Muscle of arm (tissue), 14 donors: ENCODE measurements at places on chromosomes 2 and 18. TPM values are rescaled to one million over a fixed set of nuclear protein-coding genes. Genes with fewer than 3 reads are reported as not detected.

DNA sequence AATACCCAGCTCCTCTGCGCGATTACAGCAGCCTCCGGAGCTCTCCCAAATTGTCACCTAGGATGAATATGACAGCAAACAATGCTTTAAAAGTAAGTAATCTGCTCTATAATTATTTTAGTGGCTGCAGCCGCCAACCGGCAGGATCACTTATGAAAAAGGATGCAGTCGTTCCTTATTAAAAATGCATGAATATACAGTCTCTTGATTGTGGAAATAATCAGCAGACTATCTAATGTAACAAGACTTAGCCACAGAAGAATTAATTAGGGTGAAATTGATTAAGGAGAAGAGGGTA is 71.8 kb upstream of the STPG4 start:
- no peak for DNase-seq

DNA sequence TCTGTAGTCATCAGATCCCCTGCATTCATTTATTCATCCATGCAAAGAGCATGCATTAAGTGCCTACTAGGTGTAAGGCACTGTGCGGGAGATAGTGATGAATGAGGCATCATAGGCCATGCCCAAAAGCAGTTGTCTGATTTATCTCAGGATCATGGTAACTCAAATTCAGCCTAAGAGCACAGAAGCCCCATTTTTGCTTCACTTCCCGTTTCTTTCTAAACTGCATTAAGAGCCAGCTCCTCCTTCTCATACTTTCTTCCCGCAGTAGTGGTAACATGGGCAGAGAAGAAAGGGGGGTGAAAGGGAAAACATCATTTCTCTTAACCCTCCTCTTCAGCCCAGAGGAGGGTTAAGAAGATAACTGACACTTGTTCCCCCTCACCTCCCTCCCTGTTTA is 2.9 kb downstream of the GPR45 start:
- no peak for DNase-seq

- no peak for DNase-seq
Observed at GRCh38 chr2:109021895-109022300, 32.9 kb upstream of the EDAR start.

DNA sequence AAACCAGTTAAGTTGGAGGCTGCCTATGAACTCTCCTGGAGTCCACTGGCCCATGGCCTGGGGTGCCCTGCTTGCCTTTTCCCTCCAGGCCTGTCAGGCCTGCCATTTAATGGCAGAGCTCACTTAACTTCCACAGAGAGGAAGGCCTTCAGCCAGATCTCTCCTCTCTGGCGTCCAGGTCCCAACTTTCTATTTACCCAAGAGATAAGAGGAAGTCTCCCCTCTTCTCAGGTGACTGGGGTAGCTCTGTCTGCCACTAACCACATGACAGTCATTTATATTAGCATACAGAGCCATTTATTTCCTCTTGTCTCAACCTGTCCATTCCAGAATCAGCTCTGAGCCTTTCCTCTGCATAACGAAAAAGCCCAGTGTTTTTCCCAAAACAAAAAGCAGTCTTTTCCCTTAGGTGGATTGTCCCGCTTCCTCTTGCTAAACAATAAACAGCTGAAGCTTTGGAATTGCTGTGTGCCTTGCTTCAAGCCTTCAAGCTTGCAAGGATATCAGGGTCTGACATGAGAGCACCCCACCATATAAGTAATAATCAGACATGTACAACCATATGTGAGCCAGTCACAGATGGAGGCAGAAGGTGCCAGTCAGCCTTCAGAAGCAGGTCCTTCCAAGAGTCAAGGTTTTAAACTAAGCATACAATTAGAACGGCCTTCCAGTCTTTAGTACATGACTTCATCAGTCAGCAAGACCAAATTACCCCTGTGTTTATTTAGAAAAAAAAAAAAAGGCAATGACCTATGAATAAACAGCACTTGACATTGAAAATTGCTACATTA is 71.2 kb upstream of the STPG4 start:
- DNase-seq = no peak

GRCh38 chr2:113741091-113741490 is 15.4 kb downstream of the SLC35F5 start:
- no peak for DNase-seq

GRCh38 chr2:227510620-227510958 is 38.6 kb downstream of the AGFG1 start:
- no peak for DNase-seq

DNA sequence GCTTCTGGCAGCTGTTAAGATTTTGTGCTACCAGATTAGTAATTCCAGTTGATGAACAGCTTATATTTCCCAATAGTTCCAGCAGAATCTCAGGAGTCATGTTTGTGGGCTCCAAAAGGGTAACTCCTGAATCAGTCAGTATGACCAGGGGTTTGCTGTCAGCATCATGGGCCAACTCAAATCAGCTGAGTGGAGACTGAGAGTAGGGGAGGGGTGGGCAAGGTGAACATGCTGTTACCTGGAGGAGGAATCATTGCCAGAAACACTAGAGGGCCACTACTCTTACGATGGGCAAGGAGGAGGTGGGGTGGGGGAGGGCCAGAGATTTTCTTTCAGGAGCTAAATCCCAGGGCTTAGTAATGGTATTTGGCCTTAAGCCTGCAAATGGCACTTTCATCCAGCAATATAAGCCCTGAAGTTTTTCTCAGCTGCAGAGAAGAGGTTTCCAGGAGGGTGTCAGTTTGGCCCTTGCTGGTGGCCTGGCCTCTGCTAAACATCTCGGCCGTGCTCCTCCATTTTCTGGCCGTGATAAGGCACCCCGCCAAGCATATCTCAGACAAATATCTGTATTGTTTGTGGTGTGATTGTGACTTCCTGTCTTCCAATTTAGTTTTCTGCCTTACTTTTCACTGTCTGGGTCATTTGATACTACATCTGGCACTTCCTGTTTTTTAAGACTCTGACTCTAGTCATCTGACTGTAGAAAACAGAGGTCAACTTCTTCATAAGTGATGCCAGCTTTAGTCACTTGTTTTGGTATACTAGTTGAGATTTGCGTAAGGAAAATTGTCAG is 120.5 kb upstream of the CXCR4 start:
- DNase-seq = no peak

The ABCB11 gene
- polyA plus RNA-seq = not detected

The SCG2 gene
- 0.13 TPM for polyA plus RNA-seq
